ENCODE measurements at places on chromosomes 11 and 22.
A peak's percentile ranks its signal among the peaks of the same experiment; 100 is the strongest.

GRCh38 chr11:73392108-73393010, 16.2 kb downstream of the RELT start:
- no peak for DNase-seq

- no peak for DNase-seq
These were observed 117.4 kb downstream of the TRIM29 start for GRCh38 chr11:120020486-120020885.

- DNase-seq = no peak
These were observed 6.6 kb upstream of the SSTR3 start for GRCh38 chr22:37218771-37219411.

GRCh38 chr22:49972163-49973017, 11.8 kb downstream of the PIM3 start:
- no peak for DNase-seq

DNA sequence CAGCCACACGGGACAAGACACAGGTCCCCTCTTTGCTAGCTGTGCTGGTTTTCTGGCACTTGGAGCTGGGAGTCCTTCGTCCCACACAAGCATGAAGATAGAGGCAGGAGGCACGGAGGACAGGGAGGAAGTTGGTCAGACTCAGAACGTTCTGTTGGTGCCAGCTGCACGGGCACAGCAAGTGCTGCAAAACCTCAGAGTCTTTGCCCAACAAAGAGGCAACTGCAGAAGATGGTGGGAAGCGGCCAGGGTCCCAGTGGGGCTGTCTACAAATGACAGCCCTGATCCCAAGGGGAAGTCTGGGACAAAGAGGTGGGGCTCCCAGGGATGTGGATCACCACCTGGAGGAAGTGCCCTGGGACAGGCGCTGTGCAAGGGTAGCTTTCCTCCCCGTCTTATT, 9.4 kb upstream of the OSM start:
- DNase-seq = no peak

GRCh38 chr22:50729391-50730012, 8.5 kb upstream of the ACR start:
- no peak for DNase-seq

GRCh38 chr11:46918788-46919513, 601 bp upstream of the LRP4 start:
- no peak for DNase-seq

DNA sequence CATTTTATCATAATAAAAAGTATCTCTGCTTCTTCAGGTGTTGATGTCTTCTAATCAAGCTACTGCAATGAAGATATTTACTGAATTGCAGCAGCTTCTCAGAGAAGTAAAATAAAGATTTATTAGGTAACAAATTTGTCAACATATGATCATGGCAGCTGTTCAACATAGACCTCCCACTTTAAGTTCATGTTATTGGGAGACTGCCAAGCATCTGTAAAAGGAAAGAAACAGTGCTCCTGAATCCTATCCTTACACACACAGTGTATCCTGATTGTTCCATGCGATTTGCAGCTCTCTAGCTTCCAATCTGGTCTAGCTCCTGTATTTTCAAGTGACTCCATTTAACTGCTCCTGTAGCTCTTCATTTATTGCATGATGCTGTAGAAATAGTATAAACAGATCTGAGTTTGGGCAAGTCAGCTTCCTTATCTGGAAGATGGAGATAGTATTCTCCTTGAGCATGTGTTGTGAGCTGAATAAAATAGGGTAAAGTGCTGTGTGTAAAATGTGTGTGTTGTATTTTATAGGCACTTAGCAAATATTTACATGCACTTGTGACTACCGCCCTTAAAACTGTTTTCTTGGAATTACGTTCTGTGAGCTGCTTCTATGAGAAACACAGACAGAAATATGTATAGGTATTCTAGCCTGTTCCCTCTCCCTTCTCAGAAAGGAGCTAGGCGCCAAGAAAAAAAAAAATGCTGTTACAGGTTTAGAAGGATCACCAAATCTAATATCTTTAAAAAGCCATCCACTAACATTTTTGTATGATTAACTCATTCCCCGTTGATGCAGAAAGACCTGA, 290.6 kb downstream of the JRKL start:
- no peak for DNase-seq

GRCh38 chr11:9606809-9607510, 33.5 kb downstream of the WEE1 start:
- no peak for DNase-seq

DNA sequence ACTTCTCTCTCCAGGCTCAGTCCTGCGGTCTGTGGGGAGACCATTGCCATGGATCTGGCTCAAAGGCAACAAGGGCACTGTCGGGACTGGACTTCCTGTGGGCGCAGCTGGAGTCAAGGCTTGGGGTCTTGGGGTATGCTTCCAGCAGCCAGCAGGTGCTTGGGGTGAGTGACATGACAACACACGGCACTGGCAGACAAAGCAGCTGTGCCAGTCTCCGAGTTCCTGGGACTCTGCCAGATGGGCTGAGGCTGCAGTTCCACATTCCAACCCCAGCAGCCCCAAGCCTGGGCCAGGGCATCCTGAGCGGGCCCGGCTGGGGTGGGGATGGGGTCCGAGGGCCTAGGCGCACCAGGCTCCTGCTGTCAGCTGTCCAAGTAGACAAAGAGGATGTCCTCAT, 12.3 kb downstream of the GUCD1 start:
- no peak for DNase-seq

DNA sequence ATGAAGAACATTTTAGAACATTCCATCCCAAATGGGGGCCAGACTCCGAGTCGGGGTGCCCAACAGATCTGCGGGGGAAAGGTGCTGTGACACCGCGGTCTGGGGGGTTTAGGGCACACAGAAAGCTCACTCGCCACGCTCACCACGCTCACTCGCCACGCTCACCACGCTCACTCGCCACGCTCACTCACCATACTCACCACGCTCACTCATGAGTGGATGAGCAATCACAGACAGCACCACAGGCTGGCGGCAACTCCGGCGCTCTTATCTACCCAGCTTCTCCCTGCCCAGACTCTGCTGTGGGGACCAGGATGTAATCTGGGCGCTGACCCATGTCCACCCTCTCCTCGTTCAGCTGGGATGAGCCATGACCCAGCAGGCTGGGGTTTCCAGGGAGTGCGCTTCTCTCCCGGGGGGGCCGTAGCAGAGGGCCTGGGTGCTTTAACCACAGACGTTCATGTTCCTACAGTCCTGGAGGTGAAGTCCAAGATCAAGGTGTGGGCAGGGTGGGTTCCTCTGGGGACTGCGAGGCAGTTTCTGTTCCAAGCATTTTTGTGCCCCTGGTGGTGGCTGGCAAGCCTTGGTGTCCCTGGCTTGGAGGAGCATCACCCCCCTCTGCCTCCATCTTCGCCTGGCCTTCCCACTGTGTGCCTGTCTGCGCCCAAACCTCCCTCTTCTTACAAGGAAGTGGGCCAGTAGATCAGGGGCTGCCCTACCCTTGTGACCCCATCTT, 141.2 kb downstream of the CTTN start:
- DNase-seq = no peak

- no peak for DNase-seq
These were observed 2.4 kb downstream of the MOB2 start for GRCh38 chr11:1484061-1484671.

GRCh38 chr11:69498614-69499175, 17.2 kb downstream of the LINC01488 start:
- no peak for DNase-seq

DNA sequence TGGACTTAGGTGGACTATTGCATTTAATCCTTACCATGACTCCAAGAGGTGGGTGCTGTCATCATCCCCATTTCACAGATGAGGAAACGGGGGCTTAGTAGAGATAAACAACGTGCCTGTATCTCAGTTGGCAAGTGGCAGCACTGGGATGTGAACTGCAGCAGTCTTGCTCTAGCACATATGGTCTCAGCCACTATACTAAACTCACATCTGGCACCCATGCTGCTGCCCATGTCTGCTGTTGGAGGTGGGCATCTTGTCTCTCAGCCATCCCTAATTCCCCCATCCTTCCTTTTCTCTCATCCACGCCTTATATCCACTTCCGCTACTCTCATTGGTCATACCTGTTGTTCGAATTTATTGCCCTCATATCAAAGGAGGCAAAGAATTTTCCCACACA, 3.8 kb downstream of the PRG3 start:
- no peak for DNase-seq

DNA sequence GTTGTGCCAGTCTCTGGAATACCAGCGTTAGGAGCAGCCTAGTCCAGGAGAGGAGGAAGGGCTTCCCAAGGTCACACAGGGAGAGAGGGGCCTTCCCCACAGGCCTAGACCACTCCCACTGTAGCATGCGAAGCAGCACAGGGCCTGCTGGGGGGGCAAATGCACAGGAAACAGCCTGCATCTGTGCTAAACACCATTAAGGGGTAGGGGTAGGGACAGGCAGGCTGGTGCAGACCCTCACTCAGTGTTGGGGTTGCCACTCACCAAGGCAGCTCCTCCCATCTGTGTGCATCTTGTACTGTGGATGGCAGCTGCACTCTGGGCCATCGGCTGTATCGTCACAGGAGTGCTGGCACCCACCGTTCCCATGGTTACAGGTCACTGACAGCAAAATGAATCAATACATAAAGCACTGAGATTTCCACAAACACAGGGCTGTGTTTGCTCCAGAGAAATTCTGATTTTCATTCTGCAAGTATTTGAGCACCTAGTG, 24.9 kb downstream of the SCUBE2 start:
- DNase-seq = no peak

DNA sequence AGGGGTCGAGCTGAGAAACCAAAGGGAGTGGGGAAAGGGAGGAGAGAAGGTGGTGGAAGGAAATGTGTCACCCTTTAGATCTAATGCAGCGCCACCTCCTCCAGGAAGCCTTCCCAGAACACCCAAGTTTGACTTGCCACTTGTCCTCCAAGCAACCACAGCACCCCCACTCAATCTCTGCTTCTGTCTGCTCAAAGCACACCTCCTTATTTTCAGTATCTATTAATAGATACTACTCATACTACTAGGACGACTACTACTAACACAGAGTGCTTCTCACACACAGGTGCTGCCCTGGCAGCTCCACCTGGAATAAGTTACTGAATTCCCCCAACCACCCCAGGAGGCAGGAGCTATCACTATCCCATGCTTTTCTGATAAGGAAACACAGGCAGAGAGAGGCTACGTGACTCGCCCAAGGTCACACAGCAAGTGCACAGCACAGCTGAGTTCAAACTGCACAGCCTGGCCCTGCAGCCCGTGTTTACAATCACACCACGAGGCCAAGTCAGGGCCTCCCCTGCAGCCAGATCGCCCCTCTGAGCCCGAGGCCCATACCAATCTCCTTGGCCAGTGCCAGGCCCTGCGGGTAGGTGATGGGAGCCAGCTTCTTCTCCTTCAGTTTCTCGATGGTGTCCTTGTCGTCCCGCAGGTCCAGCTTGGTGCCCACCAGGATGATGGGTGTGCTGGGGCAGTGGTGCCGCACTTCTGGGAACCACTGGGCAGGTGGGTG, 13.2 kb downstream of the RAC2 start:
- no peak for DNase-seq

DNA sequence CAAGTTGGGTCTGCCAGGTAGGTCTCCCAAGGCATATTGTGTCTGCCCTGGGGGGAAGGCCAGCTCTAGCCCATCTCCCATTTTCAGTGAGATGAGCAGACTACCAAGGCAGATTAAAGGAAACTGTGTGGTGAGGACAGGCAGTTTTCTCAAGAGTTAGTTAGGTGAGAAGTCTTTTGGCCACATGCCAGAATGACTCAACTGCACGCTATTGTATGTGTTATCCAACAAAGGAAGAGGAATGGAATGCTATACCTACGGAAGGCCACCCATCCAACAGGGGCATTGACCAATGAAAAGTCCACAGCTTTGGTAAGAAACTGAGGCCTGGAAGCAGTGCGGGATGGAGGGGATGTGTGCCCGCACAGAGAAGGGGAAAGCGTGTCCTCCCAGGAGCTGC, 941.7 kb downstream of the NTM start:
- DNase-seq = peak; percentile 81

DNA sequence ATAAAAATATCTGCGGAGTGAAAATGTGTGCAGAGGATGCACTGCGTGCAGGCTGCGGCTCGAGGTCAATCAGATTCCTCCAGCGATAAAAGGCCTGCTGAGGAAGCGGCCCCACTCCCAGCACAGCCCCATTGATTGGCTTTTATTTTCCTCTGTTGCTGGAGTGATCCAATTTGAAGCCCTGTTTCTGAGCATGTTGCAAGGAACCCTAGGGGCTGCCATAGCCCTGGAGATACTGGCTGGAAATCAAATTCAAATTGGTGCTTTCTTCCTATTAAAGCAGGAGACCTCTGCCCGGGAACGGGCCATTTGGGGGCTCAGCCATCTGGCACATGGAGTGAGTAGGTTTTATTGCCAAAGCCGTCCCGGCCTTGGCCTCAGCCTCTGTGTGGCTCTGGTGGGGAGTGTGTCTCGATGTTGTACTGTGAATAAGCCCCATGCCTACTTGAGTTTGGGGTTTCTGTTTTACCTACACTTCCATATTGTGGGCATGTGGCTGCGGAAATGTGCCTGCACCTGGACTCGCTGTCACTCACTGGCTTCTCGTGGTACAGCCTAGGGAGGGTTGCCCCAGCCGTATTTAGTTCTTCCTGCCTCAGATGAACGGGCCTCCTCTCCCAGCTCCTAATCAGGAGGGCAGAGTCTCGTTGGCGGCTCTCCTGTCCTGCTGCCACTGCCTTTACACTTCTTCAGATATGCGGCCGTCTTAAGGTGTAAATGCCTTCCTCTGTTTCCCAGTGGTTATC, 25.6 kb downstream of the PARVB start:
- DNase-seq = no peak

- DNase-seq = no peak
These were observed 13.5 kb upstream of the TMA7B start for GRCh38 chr22:39946503-39947219.

DNA sequence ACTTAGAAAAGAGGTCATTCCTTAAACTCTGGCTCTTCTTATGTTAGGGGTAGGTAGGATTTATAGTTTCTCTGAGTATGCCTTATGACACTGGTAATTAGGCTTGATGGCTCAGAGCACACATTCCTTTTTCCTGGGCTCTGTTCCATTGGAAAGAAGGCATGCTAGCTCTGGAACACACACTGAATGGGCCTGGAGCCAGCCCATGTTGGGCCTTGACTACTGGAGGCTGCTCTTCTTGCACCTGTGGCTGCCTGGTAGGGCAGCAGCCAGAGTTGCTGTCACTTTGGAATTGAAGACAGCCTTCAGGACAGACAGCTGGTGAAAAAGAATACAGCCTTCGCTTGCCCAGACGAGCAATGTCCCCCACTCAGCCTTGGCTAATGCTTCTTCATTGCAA, 18.2 kb downstream of the MCAM start:
- no peak for DNase-seq

DNA sequence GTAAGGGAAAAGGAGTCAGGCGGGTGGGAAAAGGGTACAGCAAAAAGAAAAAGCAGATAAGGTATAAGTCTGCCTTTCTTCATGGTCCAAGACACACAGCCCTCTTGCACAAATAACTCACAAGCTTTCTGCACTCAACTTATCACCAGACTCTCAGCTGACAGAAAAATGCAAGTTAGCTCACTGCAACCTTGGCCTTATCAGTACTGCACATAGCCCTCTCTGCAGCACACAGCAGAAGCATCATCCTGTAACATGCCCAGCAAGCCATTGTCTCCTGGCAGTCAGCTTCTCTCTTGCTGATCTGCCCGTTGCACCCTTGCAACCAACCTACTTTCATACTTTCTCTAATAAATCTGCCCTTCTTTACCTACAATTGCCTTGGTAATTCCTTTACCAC, 5.8 kb downstream of the ZBTB44 start:
- DNase-seq = no peak

GRCh38 chr22:29157759-29158535, 47.7 kb upstream of the EMID1 start:
- DNase-seq = no peak

GRCh38 chr11:20551096-20551495, 48.3 kb upstream of the SLC6A5 start:
- DNase-seq = no peak
